ENCODE measurements at places on chromosomes 12 and 14. TPM values are rescaled to one million over a fixed set of nuclear protein-coding genes. Genes with fewer than 3 reads are reported as not detected.

The HCAR1 gene
- 0.56 TPM for total RNA-seq

The AGAP2 gene
- total RNA-seq = 0.28 TPM

The CHD8 gene
- 59.4 TPM for total RNA-seq

The SLC6A15 gene
- 0.77 TPM for total RNA-seq

The NKX2-1 gene
- not detected for total RNA-seq

The ETFBKMT gene
- 2.5 TPM for total RNA-seq

The SIX1 gene
- 0.38 TPM for total RNA-seq

The NFE2 gene
- not detected for total RNA-seq

The CDKN3 gene
- total RNA-seq = 9.9 TPM

The RAD51AP1 gene
- total RNA-seq = 27.4 TPM

The LRFN5 gene
- 0.19 TPM for total RNA-seq

The SLC25A47 gene
- total RNA-seq = under 0.01 TPM

The GDF3 gene
- total RNA-seq = not detected

The TAS2R42 gene
- total RNA-seq = not detected

The TAS2R13 gene
- total RNA-seq = 0.58 TPM

The P2RX7 gene
- total RNA-seq = under 0.01 TPM

The MORN3 gene
- 0.56 TPM for total RNA-seq
